Vagina (tissue), 2 donors: ENCODE measurements at places on chromosomes 12 and 14.

DNA sequence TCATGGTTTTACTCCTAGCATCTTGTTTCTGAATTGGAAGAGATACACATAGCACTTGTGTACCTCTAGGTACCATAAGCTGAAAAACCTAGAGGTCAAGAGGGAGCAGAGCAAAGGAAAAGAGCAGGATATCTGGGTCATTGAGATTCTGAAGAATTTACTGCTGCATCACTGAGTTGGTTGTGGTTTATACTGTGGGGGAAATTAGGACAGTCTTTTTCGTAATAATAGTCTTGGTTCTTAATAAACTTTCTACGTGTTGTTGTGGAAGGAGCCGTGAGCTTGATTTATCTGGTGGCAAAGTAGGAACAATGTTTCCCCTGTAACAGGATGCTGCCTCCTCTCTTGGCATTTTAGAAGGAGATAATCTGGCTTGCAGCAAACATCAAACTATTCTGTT is 80.2 kb downstream of the SLC4A8 start:
- no peak for DNase-seq

DNA sequence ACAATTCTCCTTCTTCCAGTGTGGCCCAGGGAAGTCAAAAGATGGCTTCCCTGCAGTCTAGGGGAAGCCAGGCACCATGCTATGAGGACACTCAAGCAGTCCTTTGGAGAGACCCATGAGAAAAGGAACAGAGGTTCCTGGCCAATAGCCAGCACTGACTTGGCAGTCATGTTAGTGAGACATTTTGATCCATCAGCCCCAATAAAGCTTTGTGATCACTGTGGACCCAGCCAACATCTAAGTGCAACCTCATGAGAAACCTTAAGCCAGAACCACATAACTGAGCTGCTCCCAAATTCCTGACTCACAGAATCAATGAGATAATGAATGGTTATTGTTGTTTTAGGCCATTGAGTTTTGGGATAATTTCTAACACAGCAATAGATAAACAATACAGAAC is 51.0 kb upstream of the NAP1L1 start:
- no peak for DNase-seq

GRCh38 chr12:99529966-99530365 is 117.6 kb upstream of the GARIN6 start:
- no peak for DNase-seq

GRCh38 chr14:85934123-85934885 is 404.4 kb downstream of the FLRT2 start:
- no peak for DNase-seq

- DNase-seq, result peak; percentile 40
Measured at GRCh38 chr12:5376591-5377207, 55.2 kb upstream of the NTF3 start.

DNA sequence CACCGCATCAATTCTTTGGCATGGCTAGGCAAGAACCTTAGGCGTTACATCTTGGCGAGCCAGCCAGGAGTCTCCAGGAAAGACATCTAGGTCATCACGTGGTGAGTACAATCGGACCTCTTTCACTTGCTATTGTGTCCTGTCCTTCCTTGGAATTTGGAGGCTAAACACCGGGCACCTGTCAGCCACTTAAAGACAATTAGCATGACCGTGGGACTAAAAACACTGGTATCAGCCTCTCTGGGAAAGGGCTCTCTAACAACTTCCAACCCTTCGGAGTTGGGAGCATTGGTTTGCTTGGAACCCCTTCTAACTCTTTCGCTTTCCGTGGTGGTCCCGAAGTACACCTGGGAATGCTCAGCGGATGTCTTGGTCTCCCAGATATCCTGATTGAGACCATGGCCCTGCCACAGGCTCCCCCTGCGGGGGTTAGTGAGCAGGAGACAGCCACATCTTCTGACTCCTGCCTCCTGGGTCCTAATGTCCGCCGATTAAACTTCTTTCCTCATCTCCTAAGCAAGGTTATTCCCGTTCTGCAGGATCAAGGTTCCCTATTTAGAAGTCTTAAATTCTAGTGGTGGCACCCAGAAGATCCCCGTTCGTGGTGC is 971.7 kb downstream of the FSCB start:
- DNase-seq, result no peak
